ENCODE measurements at places on chromosomes 11 and 22.

- DNase-seq = no peak
Observed at GRCh38 chr22:42805998-42806830, 50.9 kb downstream of the ARFGAP3 start.

- DNase-seq = no peak
Observed at GRCh38 chr11:94705891-94706615, 62.1 kb upstream of the AMOTL1 start.

- peak; percentile 50 for DNase-seq
Observed at GRCh38 chr11:119315131-119316015, 1.6 kb downstream of the MCAM start.

- no peak for DNase-seq
Observed at GRCh38 chr22:23074451-23074850, 4.1 kb downstream of the GNAZ start.

DNA sequence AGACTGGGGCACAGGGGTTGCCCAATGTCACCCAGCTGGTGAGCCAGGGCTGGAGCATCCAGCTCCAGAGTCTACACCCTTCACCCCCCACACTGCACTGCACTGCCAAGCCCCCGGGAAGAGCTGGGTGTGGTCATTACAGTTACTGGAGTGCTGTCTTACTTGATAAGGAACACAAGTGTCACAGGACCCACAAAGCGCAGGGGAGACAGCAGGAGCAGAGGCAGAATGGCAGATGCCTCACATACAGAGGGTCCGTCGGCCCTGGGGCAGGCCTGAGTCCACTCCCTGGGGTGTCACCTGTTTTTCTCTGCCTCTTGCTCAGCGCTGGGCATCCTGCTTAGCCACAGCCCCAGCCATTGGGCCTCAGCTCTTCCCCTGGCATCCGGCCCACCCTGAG is 7.7 kb downstream of the IL2RB start:
- DNase-seq = no peak

DNA sequence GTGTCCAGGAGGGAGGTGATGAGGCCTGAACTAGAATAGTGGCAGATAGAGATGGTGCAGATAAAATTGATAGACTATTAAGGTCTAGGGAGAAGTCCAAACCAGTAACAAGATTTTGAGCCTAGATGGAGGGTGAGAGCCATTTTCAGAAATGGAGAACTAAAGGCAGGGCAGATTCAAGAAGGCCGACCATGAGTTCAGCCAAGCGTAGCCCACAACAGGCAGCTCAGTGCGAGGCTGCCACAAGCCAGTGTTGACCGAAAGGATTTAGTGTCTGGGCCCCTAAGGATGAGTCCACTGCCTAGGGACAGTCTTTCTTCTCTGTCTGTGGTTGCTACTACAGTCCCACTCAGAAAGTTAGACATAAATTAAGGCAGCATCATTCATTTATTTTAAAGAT is 51.7 kb downstream of the PPP2R1B start:
- DNase-seq = no peak

- no peak for DNase-seq
Observed at GRCh38 chr22:50705219-50705691, 32.6 kb downstream of the SHANK3 start.

DNA sequence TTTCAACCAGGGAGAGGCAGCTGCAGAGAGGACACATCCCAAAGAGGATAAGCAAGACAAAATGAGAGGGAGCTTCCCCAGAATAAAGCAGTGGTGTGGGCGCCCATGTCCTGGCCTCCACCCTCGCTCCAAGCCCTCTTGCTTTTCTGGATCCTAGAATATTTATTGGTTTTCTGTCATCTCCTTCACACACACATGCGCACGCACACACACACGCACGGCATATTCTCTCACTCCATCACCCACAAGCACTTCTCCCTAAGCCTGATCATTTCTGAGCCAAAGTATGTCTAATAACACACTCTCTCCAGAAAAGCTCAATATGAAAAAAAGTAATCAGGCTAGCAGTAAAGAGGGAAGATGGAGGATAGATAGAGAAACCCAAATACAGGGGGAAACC is 7.6 kb downstream of the IGSF9B start:
- DNase-seq = no peak

DNA sequence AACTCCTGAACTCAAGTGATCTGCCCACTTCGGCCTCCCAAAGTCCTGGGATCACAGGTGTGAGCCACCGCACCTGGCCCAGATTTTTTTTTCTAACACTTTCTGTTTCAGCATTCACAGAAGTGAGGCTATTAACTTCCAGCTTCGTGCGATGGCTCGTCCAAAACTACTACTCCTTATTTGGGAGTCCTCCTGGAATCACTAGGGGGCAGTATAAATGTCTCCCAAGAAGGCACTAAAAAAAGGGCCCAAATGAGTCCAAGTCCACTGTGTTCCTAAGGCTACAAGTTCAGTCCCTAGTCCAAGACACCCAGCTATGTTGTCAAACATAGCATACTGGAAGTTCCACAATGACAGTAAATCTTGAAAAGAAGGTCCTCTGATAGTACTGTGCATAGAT is 63.2 kb upstream of the BIRC3 start:
- DNase-seq = peak; percentile 15

DNA sequence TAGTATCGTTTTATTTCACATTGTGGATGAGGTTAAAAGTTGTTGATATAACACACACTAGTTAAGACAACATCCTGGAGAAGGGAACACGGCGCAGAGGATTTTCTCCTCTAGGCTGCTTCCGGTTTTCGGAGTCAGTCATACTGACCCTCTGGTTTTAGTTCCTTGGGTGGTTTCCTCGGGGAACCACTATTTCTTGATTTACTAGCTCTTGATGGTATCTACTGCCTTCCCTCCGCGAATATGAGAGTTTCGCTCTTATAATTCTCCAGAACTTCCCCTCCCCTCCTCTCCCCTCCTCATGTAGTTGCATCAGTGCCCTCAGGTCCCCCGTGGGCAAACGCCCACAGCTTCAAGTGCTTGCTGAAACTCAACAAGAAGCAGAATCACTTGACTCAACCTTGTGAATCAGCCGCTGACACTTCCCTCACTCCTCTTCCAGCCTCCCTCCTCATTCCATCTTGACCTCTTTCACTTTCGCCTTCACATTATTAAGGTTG is 15.9 kb upstream of the APOBEC3A start:
- peak; percentile 35 for DNase-seq

GRCh38 chr22:40525250-40525884 is 111.2 kb downstream of the MRTFA start:
- peak; percentile 78 for DNase-seq

- DNase-seq = no peak
Observed at GRCh38 chr11:134481933-134482527, 70.0 kb upstream of the B3GAT1 start.

- peak; percentile 74 for DNase-seq
Observed at GRCh38 chr22:28674121-28674563, 5.5 kb downstream of the TTC28 start.

- no peak for DNase-seq
Observed at GRCh38 chr11:2762451-2762850, 62.7 kb upstream of the KCNQ1OT1 start.

DNA sequence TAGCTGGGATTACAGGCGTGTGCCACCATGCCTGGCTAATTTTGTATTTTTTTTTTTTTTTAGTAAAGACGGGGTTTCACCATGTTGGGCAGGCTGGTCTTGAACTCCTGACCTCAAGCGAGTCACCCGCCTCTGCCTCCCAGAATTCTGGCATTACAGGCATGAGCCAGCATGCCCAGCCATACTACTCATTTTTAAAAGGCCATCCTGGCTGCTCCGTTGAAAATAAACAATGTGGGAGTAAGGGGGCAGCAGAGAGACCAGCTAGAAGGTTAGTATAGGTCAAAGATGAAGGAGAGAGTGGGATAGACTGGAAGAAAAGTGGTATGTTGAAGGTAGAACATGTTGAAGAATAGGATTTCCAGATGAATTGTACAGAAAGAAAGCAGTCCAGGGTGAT is 17.6 kb upstream of the LIN7C start:
- no peak for DNase-seq

DNA sequence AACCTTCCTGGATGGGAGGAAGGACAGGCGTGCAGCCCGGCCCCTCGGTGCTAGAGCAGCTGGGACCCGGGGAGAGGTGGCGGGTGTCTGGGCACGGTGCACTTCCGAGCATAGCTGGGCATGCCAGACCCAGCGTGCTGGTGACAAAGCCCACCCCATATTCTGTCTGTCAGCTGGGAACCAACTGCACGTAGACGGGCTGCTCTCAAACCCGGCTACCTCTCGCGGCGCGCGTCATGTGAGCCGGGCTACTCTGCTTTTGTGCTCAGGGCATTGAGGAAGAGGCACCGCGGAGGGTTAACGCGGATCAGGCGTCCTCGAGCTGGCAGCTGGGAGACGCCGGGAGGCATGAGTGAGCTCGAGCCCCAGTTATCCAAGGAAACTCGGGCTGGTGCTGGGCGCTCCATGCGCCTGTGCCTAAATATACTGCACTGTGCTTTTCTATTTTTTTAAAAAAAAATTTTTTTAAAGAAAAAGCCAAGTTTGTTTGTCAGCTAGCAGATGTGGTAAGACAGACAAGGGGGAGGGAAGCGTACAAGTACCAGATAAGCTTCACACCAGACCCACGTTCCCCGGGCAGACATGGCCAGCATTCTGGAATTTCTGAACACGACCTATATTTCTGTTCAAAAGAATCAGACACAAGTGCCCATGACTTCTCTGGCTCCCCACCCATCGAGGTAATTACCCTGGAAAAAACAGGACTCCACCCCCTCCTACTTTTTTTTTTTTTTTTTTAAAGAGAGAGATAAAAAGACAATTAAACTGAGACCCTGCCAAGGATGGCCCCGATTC is 425.6 kb downstream of the SHANK2 start:
- DNase-seq = no peak

- peak; percentile 58 for DNase-seq
Observed at GRCh38 chr22:27885977-27886842, 32.8 kb downstream of the PITPNB start.

- DNase-seq = no peak
Observed at GRCh38 chr11:26158251-26158650, 173.7 kb upstream of the ANO3 start.

- DNase-seq = no peak
Observed at GRCh38 chr11:111059726-111060125, 185.8 kb upstream of the POU2AF2 start.

DNA sequence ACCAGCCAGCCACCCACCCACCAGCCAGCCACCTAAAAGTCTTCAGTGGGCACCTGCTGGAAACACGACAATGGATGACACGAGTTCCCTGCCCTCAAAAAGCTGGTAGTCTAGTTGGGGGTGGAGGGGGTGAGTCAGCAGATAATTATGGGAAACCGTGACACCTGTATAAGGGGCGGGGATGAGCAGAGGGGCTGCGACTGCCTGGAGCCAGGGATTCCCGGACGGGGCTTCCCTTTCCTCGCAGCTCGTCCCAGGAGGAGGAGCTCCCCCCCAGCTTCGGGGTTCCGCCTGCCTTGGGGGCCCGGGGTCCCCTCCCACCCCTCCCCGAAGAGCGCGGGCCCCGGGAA is 2.3 kb upstream of the RTN4RL2 start:
- DNase-seq = peak; percentile 9

DNA sequence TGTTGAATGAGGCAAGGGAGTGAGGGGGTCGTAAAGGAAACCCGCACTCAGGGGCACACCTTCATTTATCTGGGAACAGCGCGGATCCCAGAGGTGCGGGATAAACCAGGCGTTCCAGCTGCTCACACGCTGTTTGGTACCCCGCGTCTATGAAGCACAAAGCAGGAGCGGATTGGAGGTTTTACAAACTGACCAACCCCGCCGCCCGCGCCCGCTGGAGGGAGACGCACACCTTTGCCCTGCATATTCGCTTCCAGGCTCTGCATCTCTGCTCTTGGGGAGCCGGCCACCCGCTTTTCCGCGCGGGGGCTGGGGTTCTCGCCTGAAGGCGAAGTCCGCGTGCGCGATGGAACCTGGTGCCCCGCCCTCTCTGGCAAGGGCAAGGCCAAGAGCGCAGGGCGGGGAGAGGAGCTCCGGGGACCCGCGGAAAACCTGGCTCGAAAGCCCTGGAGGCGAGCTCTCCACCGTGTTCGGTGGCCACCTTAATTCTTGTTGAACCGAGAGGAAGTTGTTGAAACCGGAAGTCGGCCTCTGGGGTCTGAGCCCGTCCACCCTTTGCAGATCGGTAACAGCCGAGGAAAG is 6.8 kb upstream of the ALX4 start:
- DNase-seq = no peak

DNA sequence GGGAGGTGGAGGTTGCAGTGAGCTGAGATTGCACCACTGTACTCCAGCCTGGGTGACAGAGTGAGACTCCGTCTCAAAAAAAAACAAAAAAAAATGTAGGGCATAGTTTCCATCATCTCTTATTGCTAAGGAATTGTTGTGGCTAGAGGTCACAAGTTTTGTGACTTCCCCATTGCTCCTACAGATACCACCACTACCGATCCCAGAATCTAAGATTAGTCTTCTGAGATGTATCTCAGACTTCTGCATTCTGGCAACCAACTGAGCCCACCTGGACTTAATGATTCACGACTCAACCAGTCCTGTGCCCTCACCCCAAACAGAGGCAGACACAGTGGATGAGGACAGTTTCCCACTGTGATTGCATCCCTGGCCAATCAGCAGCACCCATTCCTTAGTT is 148.9 kb downstream of the NECTIN1 start:
- DNase-seq = no peak

DNA sequence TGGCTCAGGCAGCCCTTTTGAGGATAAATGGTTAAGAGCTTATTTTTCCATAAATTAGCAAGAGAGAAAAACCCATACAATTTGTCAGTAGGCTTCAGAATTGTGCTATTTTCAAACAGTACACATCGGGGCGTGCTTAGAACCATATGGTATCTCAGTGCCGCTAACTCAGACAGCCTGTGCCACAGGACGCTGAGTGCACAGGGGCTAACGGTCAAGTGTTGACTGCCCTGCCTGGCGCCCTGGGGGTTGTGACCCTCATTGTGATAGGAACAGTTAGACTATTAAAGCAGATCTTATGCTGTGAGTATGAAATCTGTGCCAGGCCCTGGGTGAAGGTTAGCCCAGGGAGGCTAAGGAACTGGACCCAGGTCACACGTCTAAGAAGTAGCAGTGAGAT is 1519.7 kb downstream of the BRD1 start:
- DNase-seq = no peak

GRCh38 chr11:111539426-111540113 is 950 bp upstream of the LAYN start:
- peak; percentile 12 for DNase-seq

GRCh38 chr11:91686700-91687099 is 537.9 kb upstream of the FAT3 start:
- DNase-seq = no peak

- DNase-seq = no peak
Observed at GRCh38 chr11:35303596-35304385, 115.6 kb downstream of the SLC1A2 start.
